Fibroblast of skin of back (primary cell): ENCODE measurements at places on chromosomes 13 and 19.

GRCh38 chr19:18353378-18354005 is 13.1 kb downstream of the PGPEP1 start:
- DNase-seq, result no peak

DNA sequence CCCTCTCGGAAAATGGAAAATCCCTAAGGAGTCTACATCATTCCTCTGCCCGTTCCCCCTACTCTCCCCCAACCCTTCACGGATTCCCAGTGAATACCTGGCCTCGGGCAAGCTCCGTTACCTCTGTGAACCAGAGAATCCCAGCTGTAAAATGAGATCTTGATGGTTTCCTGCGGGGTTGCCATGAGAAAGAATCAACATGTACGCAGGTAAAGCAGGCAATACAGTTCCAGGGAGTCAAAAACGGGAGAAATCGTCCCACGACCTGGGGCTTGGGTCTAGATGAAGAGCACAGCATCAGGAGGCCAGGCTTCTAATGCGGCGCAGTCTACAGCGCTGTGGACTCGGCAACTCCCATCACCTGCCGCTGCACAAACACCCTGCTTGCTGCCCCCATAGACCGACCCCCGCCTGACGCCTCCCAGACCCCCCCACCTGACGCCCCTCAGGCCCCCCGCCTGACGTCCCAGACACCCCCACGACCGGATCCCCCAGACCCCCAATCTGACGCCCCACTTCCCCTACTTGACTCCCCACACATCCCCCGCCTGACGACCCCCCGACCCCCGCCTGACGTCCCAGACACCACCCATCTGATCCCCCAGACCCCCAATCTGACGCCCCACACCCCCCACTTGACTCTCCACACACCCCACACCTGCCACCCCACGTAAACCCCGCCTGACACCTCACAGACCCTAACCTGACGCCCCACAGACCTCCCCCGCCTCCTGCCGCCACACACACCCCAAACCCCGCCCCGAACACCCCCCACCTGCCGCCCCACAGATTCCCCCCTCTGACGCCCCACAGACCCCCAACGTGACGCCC is 680 bp downstream of the LIG4 start:
- DNase-seq, result no peak

- DNase-seq, result peak; percentile 64
Observed at GRCh38 chr13:73922493-73923393, 211.5 kb downstream of the KLF12 start.

GRCh38 chr13:66102864-66103263 is 1127.3 kb downstream of the PCDH9 start:
- DNase-seq, result peak; percentile 54

GRCh38 chr19:38977445-38978325 is 2.1 kb upstream of the FBXO17 start:
- peak; percentile 13 for DNase-seq

GRCh38 chr13:70816853-70817252 is 708.6 kb upstream of the KLHL1 start:
- peak; percentile 69 for DNase-seq

DNA sequence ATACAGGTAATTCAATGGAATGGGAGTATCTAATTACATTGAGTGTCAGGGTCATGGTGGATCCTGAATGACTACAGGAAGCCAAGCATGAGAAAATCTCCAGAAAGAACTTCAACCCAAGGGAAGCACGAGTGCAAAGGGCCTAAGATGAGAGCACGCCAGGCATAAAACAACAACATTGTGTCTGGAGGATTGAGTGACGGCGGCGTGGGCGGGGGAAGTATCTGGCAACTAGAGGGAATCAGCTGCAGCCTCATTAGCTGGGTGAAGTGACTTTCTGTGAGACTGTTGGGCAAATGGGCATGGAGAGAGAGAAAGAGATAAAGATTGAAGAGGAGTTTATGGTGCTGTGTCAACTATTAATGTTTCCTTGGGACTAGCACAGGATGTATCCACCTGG is 194.3 kb downstream of the GPC6 start:
- DNase-seq, result no peak

DNA sequence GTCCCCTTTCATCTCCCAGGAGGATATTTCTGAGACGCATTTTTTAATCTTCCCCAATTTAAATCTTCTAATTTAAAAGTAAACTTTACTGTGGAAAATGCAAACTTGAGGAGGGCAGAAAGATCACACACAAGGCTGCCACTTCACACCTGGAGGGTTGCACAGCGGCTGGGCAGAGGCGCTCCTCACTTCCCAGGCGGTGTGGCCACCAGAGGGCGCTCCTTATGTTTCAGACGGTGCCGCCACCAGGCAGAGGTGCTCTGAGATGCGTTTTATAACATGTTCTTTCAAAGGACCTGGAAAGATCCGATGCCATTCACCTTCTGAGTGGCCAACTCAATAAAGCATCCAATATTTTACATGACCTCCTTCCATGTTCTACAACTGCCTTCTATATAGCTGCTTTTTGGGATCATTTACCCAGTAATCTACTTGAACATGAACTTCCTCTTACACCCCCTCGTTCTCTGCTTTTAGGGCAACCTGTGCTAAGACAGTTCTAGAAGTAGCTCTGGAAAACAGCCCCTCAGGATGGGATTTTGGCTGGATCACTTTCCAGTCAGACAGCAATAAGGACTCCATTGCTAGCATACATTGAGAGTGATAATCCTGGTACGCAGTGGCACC is 14.8 kb upstream of the MTUS2 start:
- DNase-seq, result peak; percentile 10

DNA sequence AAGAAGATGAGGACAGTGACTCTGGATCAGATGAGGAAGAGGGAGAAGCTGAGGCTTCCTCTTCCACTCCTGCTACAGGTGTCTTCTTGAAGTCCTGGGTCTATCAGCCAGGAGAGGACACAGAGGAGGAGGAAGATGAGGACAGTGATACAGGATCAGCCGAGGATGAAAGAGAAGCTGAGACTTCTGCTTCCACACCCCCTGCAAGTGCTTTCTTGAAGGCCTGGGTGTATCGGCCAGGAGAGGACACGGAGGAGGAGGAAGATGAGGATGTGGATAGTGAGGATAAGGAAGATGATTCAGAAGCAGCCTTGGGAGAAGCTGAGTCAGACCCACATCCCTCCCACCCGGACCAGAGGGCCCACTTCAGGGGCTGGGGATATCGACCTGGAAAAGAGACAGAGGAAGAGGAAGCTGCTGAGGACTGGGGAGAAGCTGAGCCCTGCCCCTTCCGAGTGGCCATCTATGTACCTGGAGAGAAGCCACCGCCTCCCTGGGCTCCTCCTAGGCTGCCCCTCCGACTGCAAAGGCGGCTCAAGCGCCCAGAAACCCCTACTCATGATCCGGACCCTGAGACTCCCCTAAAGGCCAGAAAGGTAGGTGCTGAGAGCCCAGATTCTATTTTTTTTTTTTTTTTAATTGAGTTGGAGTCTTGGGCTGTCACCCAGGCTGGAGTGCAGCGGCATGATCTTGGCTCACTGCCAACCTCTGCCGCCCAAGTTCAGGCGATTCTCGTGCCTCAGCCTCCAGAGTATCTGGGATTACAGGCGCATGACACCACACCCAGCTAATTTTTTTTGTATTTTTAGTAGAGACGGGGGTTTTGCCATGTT is 2.3 kb downstream of the PPP1R15A start:
- DNase-seq, result peak; percentile 78

DNA sequence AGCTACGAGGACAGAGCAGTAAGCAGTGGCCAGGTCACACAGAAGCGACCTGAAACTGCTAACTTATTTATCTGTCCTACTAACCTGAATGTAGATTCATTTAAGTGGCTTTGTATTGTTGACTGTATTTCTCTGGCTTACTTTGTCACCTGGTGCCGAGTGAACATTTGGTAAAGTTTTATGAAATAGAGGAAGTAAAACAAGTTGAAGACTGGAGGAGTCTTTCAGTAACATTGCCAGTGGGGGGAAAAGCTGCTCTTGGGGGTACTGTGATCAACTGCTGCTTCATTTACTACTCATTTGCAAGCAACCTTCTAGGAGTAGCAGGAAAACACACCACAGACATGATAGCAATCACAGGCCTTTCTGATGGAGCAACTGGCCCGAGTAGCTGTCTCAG is 615.0 kb downstream of the FGF9 start:
- no peak for DNase-seq

DNA sequence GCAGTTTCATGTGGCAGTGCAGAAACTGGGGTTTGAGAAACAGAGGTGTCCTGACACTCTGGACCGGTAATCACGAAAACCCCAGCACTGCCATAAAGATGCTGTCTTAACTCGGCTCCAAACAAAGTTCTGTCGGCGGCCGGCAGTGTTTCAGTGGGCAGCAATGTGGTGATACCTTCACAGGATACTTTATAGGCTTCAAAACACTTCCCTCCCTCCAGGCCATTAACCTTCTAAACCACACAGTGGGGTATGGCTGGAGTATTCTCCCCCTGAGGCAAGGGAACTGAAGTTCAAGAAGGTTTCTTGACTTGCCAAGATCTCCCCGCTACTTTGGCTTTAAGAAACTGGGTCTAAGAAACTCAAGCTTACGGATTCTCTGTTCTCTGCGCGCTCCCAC is 1.1 kb downstream of the RUBCNL start:
- DNase-seq, result no peak

GRCh38 chr13:27104606-27105005 is 67.0 kb downstream of the USP12 start:
- DNase-seq, result no peak

- no peak for DNase-seq
Observed at GRCh38 chr19:44823373-44823698, 14.4 kb downstream of the BCAM start.
